ENCODE measurements at places on chromosomes 12 and 14. TPM values are rescaled to one million over a fixed set of nuclear protein-coding genes. Genes with fewer than 3 reads are reported as not detected.

- no peak for DNase-seq
Measured at GRCh38 chr12:8052679-8053078, 13.5 kb downstream of the C3AR1 start.

DNA sequence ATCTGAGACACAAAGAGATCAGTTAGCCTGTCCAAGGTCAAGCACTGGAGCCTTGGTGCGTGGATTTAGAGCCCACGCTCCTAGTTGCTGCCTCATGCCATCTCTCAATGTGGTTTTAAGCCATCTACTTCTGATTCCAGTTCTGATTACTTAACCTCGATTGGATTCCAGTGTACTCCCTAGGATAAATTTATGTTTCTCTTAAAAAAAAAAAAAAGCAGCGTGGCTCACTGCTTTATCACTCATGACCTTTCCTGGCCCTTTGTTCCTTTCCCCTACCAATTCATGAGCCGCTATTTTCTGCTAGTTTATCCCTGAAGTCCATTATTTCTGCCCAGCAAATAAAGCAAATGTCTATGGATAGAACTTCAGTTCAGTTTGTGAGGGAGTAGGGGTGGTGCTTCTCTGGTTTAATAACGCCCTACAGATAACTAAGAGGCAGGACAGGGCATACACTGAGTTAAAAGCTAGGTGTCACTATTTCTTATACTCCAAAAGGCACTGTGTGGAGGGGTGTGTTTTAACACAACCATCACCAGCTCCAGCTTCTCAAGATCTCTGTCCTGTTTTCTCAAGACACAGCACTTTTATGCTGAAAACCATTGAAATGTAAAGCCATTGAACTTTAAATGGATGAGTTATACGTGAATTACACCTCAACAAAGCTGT is 9.8 kb upstream of the PARP11 start:
- DNase-seq: no peak

DNA sequence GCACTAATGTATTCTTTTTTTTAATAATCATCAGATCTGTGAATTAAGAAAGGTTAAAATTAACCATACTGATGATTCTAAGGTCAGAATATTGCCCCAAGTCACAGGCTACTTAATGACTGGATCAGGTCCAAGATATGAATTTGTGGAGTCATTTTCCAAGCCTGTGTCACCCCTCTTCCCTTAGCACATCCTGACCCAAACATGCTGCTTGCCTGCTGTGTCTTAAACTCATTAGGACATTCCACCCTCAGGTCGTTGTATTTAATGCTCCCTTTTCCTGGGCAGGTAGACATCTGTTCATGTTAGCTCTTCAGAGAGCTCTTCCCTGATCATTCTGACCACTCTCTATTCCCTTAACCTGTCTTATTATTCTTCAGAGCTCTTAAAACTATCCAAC is 463.5 kb upstream of the PDE3A start:
- DNase-seq: no peak

DNA sequence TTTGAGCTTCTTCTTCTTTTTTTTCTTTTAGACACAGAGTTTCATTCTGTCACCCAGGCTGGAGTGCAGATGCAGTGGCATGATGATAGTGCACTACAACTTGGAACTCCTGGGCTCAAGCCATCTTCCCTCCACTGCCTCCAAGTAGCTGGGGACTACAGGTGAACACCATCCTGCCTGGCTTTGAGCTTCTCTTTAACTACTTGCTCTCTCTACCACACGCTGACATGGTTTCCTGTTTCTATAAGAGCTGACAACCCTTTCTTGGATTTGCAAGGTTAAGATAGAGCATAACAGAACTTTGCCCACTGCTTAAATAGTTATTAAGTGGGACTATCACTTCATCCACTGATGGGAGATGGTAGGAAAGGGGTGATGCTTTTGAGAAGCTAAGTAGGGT is 82.4 kb upstream of the SLC38A2 start:
- no peak for DNase-seq

Gene KRT78
- not detected for total RNA-seq

DNA sequence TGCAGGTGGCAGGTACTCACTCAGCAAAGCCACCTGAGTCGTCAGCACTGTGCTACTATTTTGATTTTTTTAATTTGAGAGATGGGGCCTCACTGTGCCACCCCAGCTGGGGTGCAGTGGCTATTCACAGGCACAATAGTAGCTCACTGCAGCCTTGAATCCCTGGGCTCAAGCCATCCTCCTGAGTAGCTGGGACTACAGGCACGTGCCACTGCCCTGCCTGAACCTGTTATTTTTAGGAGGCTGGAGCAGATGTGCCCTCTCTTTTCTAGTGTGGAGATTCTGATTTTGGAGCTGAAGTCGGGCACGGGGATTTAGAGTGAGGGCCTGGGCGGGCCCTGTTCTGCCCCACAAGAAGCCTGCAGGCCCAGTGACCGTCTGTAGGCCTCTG is 17.3 kb downstream of the SLC25A47 start:
- DNase-seq: no peak

Gene PFKM
- total RNA-seq: 50.1 TPM

DNA sequence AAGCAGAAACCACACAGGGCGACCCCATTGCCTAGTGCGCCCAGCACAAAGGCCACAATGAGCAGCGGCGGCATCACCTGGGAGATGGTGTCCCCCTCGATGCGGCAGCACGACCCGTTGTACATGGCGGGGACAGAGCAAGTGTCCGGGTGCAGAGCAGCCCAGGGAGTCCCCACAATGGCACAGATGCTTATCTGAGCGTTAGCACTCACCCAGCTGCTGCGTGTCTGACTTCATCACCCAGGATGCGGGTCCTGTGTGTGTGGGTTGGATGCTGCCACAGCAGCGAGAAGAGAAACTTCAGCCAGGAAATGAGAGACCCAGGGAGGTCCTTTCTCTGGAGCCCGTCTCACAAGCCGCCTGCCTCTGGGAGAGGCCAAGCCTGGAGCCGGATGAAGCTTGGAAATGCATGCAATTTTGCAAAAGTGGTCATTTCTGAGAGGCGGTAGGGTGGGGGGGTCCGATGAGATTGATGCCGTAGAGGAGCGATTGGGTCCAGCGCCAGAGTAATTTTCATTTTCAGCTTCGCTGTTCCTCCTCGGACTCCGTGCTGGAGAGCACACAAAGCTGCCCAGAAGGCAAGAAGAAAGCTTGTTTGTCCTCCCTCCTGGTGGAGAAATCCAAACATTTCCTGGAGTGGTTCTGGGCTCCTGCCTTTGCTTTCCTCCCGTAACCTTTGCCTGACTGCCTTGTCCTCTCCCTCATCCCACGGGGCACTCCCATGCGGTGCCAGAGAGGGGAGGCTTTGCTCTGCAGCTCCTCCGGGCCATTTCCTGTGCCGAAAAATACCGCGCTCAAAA is at the start of gene HCAR1:
Gene HCAR1, minus strand, starts transcription at position 630 of the 800 bp plus-strand sequence. Its CDS starts 505 bp downstream, at position 125.
- no peak for DNase-seq

GRCh38 chr12:6635856-6636531 is at the start of gene LPAR5:
Gene LPAR5 (minus strand): TSS chr12:6635959. CDS start chr12:6621248, 14,711 bp downstream.
- no peak for DNase-seq

Gene IFNG-AS1
- total RNA-seq: 0.92 TPM

DNA sequence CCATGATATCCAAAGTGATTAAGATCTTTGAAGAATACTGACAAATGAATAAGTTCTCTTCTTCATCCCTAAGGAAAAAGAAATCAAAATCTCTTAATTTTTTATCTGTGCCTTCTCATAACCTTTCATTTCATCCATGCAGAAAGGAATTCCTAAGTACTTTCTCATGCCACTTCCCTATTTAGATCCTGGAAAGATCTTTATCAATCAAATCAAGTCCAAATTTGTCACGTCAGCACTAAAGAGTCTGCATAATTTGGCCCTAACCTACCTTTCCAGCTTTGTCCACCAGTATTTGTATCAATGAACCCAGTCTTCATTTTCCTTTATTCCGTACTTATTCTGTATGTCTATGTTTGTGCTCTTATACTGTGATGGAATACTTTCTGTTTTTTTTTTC is 41.2 kb downstream of the VEZT start:
- no peak for DNase-seq

Gene CISTR
- total RNA-seq: not detected

- DNase-seq: no peak
Measured at GRCh38 chr12:93415723-93416464, 25.9 kb downstream of the UBE2N start.

Gene USP44
- total RNA-seq: 2.5 TPM

- no peak for DNase-seq
Measured at GRCh38 chr14:85296456-85297210, 233.3 kb upstream of the FLRT2 start.
